ENCODE measurements at places on chromosomes 12 and 14. TPM values are rescaled to one million over a fixed set of nuclear protein-coding genes. Genes with fewer than 3 reads are reported as not detected.

DNA sequence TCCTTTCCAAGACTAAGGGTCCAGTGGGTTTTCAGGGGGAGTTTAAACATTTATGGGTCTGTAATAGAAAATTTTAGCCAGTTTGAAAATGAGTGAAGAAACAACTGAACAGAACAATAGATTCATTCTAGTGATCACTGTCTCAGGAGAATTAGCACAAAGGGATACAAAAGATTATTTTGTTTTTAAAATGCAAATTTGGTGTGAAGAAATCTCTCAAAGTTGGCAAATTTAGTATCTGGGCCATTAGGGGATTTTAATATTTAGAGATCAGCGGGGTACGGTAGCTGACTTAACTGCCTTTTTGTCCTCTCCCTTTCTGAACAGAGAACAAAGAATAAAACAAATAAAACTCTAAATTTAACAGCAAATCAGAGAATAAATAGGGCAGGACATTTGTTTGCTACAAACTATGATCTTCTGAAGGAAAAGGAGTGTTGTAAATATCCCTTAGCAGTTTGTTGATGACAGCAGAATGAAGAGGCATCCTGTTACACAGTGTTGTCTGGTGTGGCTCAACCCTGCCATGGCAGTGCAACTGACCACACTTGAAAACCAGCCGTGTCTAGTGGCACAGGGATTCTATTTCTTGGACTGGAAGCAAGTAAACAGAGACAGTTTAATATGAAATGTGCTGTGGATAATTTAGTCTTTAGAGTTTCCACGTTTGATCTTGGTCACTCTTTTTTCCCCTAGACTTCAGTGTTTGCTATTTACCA, 46.3 kb upstream of the LRTM2 start:
- no peak for DNase-seq

DNA sequence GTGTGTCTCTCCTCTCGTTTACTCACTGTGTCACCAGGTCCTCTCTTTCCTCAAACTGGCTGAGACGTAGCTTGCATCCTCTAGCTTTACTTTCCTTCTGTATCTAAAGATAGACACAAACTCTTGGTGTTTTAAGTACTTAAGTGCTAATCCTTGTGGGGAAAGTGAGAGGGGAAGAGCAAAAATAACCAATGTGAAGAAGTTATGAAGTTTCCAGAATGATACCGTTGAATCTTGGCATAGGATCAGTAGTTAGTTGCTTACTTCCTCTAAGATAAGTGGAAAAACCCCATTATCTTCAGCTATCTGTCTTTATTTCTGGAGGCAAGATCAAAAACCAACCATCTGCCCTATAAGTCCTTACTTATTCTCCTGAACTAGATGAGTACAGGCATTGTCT, 10.6 kb downstream of the FAR2 start:
- no peak for DNase-seq

DNA sequence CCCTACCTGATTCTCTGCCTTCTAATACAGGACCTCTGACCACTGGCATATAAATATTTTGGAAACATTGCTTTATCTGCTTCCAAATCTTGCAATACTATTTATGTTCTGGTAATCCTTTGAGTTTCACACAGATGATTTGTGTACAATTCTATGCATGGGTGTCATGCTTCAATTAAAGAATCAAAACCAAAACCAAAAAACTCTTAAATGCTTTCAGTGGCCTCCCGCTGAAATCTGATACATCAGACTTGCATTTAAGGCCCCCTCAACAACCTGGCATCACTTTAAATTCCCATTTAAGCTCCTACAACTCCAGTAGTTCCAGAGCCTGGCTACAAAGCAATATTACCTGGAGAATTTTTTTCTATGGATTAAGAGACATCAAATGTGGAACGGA, 221.7 kb upstream of the NAV3 start:
- DNase-seq: no peak

DNA sequence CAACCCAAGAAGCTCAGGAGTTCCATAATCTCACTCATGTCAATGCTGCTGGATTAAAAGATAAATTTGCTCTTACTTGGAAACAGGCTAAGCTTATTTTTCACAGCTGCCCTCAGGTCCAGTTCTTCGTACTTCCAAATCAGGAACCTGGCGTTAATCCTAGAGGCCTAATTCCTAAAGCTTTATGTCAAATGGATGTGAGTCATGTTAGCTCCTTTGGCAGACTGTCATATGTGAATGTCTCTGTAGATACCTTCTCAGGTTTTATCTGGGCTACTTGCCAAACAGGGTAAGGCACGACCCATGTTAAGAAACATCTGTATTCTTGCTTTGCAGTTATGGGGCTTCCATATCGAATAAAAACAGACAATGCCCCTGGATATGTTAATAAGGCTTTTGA, 504.6 kb downstream of the ALG10 start:
- DNase-seq: no peak

- DNase-seq: no peak
Measured at GRCh38 chr12:14473707-14474287, 93.9 kb downstream of the PLBD1 start.

GRCh38 chr14:95155045-95155444, 2.3 kb downstream of the DICER1 start:
- no peak for DNase-seq

DNA sequence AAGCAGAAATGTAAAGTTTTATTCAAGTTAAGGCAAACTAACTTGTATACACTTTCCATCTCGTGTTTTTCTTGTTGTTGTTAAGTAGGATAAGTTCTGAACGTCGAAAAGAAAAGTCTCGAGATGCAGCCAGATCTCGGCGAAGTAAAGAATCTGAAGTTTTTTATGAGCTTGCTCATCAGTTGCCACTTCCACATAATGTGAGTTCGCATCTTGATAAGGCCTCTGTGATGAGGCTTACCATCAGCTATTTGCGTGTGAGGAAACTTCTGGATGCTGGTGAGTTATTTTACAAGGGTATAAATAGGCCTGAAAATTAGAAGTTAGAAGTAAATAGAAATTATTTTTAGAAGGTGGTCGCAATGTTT, 25.0 kb downstream of the HIF1A start:
- DNase-seq: no peak

- DNase-seq: no peak
Measured at GRCh38 chr12:39368891-39369290, 74.0 kb downstream of the KIF21A start.

DNA sequence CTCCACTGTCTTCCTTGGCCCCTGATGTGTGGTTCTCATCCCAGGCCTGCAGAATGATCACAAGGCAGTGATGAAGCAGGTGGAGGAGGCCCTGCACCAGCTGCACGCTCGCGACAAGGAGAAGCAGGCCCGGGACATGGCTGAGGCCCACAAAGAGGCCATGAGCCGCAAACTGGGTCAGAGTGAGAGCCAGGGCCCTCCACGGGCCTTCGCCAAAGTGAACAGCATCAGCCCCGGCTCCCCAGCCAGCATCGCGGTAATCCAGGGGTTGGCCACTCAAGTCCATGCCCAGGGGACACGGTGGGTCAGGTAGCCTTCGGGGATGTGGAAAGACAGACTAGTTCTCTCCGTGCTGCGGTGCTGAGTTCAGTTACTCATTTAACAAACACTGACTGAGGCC, 11.0 kb downstream of the PSMD9 start:
- DNase-seq: no peak

DNA sequence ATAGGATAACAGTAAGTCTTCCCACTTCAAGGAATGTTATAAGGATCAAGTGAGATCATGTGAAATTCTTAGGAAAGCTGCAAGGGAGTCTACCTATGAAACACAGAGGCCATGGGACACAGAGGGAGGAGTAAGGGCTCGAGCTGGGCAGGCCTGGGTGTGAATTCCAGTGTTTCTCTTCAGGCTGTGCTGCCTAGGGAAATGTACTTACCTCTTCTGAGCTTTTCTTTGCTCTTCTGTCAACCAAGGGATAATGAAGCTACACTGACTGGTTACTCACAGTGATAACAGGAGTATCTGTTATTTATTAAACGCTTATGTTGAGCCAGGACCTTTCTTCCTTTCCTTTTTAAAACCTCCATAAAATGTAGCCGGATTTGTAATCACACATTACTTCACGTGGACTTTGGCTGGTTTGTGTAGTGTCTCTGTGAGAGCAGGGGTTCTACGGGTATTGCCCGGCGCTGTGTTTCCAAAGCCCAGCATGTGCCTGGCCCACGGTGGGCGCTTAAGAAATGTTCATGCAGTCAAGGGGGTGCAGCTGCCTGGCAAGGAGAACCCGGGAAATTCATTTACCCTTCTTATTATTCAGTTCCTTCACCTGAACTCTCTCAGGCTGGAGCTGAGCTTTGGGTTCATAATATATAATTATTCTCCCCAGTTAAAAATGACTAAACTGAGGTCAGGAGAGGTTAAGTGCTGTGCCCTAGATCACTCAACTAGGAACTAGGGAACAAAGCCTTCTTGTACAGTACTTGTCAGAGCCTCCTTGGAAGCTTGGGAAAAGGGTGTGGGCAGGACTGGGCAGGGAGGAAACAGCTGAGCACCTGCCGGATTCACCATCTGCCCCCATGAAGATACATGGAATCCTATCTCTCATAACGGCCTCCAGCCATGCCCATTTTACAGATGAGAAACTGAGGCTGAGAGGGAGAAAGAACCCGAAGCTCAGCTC, 214.2 kb downstream of the CACNA1C start:
- DNase-seq: no peak

DNA sequence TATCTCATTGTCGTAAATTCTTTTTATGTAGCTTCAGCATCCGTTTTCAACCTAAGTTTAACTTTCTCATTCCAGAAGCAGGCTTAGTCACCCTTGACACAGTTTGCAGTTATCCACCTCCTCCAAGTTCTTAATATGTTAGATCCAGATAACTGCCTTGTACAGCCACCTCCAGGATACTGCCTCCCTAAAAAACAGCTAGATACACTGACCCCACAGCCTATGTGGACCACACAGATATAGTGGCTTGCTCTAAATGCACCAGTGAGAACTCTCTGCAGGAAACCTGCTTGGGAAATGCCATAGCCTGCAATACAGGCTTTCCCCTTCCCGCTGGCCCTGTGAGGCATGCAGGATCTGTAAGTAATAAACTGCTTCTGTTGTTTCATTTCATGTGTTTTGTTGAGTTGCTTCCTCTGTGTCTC, 11.1 kb upstream of the RTL1 start:
- no peak for DNase-seq

GRCh38 chr12:68866950-68867349, 59.0 kb downstream of the MDM2 start:
- no peak for DNase-seq

DNA sequence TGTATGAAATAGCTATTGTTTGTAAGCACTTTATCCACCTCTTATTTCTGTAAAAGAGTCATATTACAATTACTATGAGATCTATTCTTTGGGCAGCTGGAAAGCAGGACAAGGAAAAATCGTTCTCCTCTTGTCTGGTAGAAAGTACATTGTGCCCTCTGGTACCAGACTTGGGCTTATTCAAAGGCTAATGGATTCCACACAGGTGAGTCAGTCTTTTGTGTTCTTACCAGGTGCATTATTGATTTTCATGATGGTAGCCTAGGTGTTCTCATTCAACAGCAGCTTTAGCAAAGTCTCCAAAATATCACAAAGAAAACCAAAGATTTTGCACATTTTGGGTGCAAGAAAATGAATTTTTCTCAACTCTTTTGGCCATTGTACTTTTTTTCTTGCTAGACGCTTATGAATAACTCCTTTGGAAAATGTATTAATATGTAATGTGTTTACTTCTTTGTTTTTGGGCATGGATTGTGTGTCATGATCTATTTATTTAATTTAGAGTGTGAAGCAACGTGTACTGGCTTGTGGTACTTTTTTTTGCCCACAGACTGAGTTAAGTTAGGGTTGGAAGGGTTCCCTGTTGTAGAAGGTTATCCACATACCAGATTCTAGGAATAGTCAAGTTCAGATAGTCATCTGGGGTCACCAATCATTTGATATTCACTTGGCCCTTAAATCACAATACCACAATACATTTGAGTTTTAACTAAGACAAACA, 26.2 kb downstream of the MNAT1 start:
- DNase-seq: no peak

DNA sequence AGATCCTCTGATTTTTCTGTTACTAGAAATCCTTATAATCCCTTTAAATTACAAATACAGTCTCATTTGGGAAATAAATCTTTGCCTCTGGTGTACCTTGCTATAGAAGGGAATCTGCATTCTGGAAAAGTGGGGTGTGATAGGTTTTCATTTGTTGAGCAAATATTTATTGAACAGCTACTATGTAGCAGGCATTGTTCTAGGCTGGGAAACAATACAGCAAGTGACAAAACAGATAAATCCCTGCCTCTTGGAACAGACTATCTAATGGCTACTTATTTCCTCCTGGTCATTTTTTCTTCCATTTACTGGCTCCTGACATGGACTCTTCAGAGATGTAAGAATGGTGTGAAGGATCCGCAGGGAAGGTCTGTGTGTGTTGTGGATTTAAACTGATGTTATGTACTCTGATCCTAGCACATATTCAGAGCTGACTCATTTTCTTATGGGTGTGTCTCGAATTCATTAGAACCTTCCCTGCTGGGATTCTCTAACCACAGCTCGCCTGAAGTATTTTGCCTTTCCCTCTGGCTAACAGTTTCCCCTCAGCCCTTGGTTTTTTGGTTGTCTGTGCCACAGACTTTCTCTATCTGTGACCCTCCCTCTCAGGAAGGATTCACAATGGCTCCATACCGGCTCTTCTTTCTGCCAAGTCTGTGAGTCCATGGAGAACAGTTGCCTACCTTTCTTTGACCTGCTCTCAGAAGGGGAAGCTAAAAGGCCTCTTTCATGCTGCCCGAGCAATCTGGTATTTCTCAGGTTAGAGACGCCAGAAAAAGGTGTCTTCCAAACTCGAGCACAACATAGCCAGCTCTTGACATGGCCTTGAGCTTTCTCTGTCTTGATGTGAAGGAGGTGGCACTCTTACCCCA, 53.7 kb downstream of the TMTC2 start:
- no peak for DNase-seq

DNA sequence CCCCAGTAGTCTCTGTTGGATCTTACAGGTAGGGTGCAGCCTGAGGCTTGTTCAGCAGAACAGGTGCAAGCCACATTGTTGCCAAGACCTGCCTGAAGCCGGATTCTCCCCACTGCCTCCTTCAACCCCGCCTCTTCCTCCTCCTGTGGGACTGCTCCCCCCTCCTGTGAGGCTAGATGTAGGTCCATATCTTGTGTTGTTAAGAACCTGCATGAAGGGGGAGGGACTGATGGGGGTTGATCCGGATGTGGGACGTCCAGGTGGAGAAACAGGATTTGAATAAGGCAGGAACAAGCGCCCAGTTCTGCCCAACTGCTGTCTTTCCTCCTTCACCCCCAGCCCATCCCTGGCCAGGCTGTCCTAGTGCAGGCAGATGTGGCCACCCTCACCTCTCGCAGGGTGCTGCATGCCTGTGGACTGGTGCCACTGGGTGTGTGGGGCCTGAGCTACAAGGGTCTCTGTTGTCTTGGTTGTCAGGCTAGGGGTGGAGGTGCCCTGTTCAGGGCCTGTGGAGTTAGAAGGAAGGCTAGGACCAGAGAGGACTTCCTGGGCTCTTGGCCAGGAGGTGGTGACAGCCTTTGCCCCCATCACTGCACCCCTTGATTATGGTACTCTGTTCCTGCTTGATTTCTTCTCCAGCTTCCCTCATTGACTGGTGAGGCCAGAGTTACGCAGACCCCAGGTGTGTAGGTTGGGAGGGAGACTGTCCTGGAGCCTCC, 1.4 kb downstream of the NR4A1 start:
- no peak for DNase-seq

Gene PTHLH
- not detected for total RNA-seq

Gene WDR89
- 46.5 TPM for total RNA-seq

Gene KRT6A
- total RNA-seq: not detected

Gene SNRPF
- total RNA-seq: 25.7 TPM

Gene RDH5
- 4.5 TPM for total RNA-seq

Gene GNG2
- 400 TPM for total RNA-seq

Gene PDZRN4
- 46.9 TPM for total RNA-seq

Data from frontal cortex (tissue), 4 donors.